ENCODE measurements at places on chromosomes 2 and 18.

- peaks cover 24% of the 10 kb centered on the region for H3K36me3 ChIP-seq
- peaks cover 49% of the 10 kb centered on the region for H3K4me1 ChIP-seq
- H3K27ac ChIP-seq, result peak overlapping the region; percentile 97
These were observed 102.9 kb downstream of the CABLES1 start for GRCh38 chr18:23238152-23238531.

- H3K4me1 ChIP-seq, result no peaks in the 10 kb centered on the region
- no peak overlapping the region for H3K4me3 ChIP-seq
- H3K27me3 ChIP-seq, result no peaks in the 10 kb centered on the region
These were observed 310.9 kb upstream of the COL3A1 start for GRCh38 chr2:188663301-188663700.

DNA sequence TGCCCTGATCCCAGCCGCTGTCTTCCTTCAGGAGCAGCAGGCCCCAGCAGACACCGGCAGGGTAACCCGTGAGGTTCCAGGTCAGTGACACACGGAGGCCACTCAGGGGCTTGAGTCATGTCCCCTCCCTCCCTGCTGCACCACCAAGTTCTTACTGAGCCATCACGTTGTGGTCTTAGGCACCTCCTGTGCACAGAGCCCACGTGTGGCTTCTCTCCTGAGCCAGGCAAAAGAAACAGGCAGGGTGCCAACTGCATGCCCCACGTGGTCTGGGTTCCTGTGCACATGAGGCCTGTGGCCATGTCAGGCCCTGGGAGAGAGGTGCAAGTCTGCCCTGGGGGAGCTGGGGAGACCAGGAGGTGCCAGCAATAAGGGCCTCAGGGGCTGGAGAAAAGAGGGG is 264.8 kb downstream of the KLHL29 start:
- no peaks in the 10 kb centered on the region for H3K4me1 ChIP-seq
- H3K27ac ChIP-seq, result no peak overlapping the region
- H3K27me3 ChIP-seq, result no peaks in the 10 kb centered on the region

- no peaks in the 10 kb centered on the region for H3K27me3 ChIP-seq
- DNase-seq, result no peak
- no peak overlapping the region for H3K4me3 ChIP-seq
- H3K27ac ChIP-seq, result no peak overlapping the region
- no peaks in the 10 kb centered on the region for H3K36me3 ChIP-seq
These were observed 54.9 kb downstream of the MAPRE2 start for GRCh38 chr18:35095983-35096676.

- peaks cover 5% of the 10 kb centered on the region for H3K4me1 ChIP-seq
- no peak for DNase-seq
- no peak overlapping the region for H3K4me3 ChIP-seq
These were observed 395.6 kb downstream of the SPAG16 start for GRCh38 chr2:213679894-213680293.

- no peaks in the 10 kb centered on the region for H3K36me3 ChIP-seq
- no peak overlapping the region for H3K27ac ChIP-seq
- no peaks in the 10 kb centered on the region for H3K27me3 ChIP-seq
- no peak overlapping the region for H3K4me3 ChIP-seq
- no peaks in the 10 kb centered on the region for H3K4me1 ChIP-seq
These were observed 769.8 kb upstream of the GYPC start for GRCh38 chr2:125886153-125886552.

GRCh38 chr18:34880882-34881834 is 160.1 kb upstream of the MAPRE2 start:
- H3K4me3 ChIP-seq, result no peak overlapping the region
- H3K36me3 ChIP-seq, result no peaks in the 10 kb centered on the region
- DNase-seq, result no peak
- H3K27ac ChIP-seq, result no peak overlapping the region
- no peaks in the 10 kb centered on the region for H3K4me1 ChIP-seq

- no peak for DNase-seq
- no peak overlapping the region for H3K4me3 ChIP-seq
- H3K36me3 ChIP-seq, result no peaks in the 10 kb centered on the region
These were observed 167.7 kb downstream of the ZFP36L2 start for GRCh38 chr2:43058726-43059110.

DNA sequence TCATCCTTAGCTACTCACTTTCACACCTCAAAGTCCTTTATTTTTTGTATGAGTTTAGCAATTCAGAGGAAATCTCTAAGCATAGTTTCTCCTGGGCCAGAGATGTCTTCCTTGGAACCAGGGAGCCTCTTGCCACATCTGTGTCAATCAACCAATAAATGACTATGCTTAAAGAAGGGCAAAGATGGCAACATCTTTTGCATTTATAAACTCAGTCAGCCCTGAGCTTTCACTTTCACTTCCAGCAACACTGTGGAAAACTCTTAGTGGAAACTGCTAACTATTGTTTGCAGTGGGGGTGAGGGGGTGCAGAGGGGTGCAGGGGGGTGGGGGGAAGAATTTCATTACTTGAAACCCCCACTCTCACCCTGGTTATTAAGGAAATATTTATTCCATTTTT is 3.4 kb downstream of the ACVR1C start:
- H3K36me3 ChIP-seq, result no peaks in the 10 kb centered on the region
- no peaks in the 10 kb centered on the region for H3K27me3 ChIP-seq
- H3K4me1 ChIP-seq, result peaks cover 21% of the 10 kb centered on the region
- H3K4me3 ChIP-seq, result peak overlapping the region; percentile 22

DNA sequence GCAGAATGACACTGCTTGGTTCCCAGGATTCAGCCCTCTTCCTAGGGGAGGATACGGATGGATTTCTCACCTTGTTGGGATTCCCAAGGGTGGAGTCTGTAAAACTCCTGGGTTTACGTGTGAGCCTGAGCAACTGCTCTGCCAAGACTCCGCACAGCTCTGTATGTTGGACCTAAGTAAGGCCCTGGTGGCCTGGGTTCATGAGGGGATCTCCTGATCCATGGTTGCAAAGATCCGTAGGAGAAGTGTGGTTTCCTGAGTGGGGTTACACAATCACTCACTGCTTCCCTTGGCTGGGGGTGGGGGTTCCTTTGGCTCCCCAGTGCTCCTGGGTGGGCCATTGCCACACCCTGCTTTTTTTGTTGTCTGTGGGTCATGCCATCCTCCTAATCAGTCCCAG is 37.7 kb downstream of the ANKRD12 start:
- no peak overlapping the region for H3K4me3 ChIP-seq
- no peak for DNase-seq
- peaks cover 3% of the 10 kb centered on the region for H3K36me3 ChIP-seq
- no peaks in the 10 kb centered on the region for H3K27me3 ChIP-seq
- no peak overlapping the region for H3K27ac ChIP-seq
- H3K4me1 ChIP-seq, result peaks cover 19% of the 10 kb centered on the region

GRCh38 chr2:10795508-10796046 is 17.0 kb downstream of the PDIA6 start:
- H3K27me3 ChIP-seq, result no peaks in the 10 kb centered on the region
- no peak overlapping the region for H3K4me3 ChIP-seq
- DNase-seq, result no peak
- H3K4me1 ChIP-seq, result peaks cover 47% of the 10 kb centered on the region
- H3K27ac ChIP-seq, result no peak overlapping the region

GRCh38 chr18:43870626-43871025 is 593.3 kb upstream of the SYT4 start:
- no peak overlapping the region for H3K27ac ChIP-seq
- H3K27me3 ChIP-seq, result no peaks in the 10 kb centered on the region
- no peak overlapping the region for H3K4me3 ChIP-seq
- H3K4me1 ChIP-seq, result no peaks in the 10 kb centered on the region
- no peak for DNase-seq
- H3K36me3 ChIP-seq, result no peaks in the 10 kb centered on the region

GRCh38 chr2:213015387-213016165 is 135.8 kb downstream of the IKZF2 start:
- no peak overlapping the region for H3K27ac ChIP-seq
- H3K4me1 ChIP-seq, result no peaks in the 10 kb centered on the region
- peak; percentile 31 for DNase-seq
- no peaks in the 10 kb centered on the region for H3K36me3 ChIP-seq

DNA sequence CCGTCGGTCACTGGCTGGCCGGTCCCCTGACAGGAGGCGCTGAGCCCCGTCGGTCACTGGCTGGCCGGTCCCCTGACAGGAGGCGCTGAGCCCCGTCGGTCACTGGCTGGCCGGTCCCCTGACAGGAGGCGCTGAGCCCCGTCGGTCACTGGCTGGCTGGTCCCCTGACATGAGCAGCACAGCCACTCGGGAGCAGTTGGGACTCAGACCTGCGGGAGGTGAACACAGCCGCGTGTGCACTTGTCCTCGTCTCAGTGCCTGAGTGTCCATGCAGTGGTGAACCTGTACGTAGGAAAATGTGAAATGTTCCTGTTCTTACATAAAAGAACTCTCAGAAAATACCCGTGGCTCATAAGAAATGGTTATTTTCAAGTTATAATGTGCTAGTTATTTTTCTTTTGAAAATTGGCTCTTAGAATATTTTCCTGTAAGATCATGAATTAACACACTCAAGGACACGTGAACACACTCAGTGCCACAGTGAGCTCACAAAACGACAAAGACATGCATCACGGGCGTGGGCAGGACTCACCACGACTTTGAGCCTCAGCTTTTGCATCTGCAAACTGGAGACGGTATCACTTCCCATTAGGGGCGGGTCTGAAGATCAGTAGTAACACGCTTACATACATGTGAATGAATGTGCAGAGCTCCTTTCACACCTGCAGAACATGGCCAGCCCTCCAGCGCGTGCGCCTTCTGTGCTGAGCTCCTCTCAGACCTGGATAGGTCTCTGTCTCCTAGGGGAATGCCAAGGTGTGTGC is 21.1 kb upstream of the NFATC1 start:
- H3K4me3 ChIP-seq, result no peak overlapping the region
- DNase-seq, result no peak
- H3K36me3 ChIP-seq, result no peaks in the 10 kb centered on the region
- H3K27ac ChIP-seq, result no peak overlapping the region
- H3K4me1 ChIP-seq, result no peaks in the 10 kb centered on the region

GRCh38 chr18:23933407-23933806 is 81.1 kb upstream of the TTC39C start:
- no peaks in the 10 kb centered on the region for H3K36me3 ChIP-seq
- no peaks in the 10 kb centered on the region for H3K4me1 ChIP-seq
- H3K27ac ChIP-seq, result no peak overlapping the region

GRCh38 chr2:39419282-39420223 is 17.5 kb downstream of the MAP4K3 start:
- H3K27ac ChIP-seq, result no peak overlapping the region
- H3K4me3 ChIP-seq, result no peak overlapping the region
- H3K36me3 ChIP-seq, result no peaks in the 10 kb centered on the region
- DNase-seq, result no peak
- H3K27me3 ChIP-seq, result no peaks in the 10 kb centered on the region

DNA sequence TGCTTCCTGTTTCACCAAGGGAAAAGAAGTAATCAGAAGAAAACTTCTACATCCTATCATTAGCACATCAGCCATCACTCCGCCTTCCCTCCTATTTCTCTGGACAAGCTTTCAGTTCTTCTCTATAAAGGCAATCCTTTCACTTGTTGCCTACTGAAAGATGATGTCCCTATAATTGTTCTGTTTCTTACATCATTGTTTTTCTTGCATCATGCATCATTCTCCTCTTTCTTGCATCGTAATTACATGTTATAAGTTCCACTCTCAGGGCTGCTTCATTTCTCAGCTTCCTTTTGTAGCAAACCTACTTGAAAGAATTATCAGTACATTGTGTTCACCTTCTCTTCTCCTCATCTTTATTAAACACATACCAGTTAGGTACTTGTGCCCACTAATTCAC is 7.2 kb downstream of the SLC30A6 start:
- no peak overlapping the region for H3K4me3 ChIP-seq
- no peaks in the 10 kb centered on the region for H3K27me3 ChIP-seq
- H3K27ac ChIP-seq, result no peak overlapping the region
- 0 out of 2 replicates have a peak, but pooled peaks cover 1% of the 10 kb centered on the region for H3K4me1 ChIP-seq

GRCh38 chr18:73482901-73483300 is 615.1 kb upstream of the NETO1 start:
- H3K27ac ChIP-seq, result no peak overlapping the region
- H3K4me1 ChIP-seq, result no peaks in the 10 kb centered on the region
- DNase-seq, result no peak

- no peaks in the 10 kb centered on the region for H3K27me3 ChIP-seq
- no peak for DNase-seq
- H3K4me3 ChIP-seq, result no peak overlapping the region
- H3K4me1 ChIP-seq, result 0 out of 2 replicates have a peak, but pooled peaks cover 5% of the 10 kb centered on the region
- no peak overlapping the region for H3K27ac ChIP-seq
- H3K36me3 ChIP-seq, result no peaks in the 10 kb centered on the region
These were observed 2.4 kb downstream of the RBKS start for GRCh38 chr2:27887830-27888229.

DNA sequence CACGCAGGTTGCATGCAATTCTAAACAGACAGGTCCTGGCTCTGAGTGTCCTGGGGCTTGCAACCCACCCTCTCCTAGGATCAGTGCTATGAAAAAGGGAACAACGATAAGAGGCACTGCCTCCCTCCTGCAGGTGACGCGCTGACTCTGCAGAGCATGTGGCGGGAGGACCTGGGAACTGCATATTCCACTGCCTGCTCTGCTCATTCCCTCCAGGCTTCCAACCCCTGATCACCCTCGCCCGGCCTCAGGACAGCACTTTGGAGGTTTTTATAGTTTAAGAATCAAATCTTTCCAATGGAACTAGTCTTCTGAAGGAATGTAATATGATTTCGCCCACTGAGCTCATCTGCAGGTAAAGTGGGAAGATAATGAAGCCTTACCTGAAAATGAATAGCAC is 8.5 kb downstream of the CHST10 start:
- H3K27ac ChIP-seq, result no peak overlapping the region
- no peak for DNase-seq
- H3K4me3 ChIP-seq, result no peak overlapping the region
- H3K36me3 ChIP-seq, result no peaks in the 10 kb centered on the region

DNA sequence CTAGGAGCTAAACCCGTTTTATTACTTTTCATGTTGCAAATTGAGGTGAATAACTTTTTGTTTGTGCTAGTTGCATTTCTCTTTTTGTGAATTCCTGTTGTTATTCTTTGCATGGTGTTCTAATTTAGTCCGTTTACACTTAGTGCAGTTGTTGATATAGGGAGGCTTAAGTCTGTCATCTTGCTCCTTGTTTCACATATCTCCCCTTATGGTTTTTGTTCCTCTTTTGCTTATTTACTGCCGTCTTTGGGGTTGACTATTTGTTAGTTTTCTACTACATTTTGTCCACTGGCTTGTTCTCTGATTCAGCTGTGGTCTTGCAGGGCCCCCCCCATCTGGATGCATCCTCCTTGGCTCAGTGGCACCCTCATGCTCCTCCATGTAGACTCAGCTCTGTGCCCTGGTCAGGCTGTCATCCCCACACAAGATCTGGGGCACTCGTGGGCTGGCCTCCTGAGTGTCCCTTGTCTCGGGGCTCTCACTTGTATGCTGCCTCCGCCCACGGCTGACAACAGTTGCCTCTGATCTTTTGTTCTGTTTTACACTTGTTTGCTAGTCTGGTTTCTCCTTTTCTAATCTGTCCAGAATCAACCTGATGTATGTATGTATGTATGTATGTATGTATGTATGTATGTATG is 42.9 kb upstream of the ASB1 start:
- no peaks in the 10 kb centered on the region for H3K27me3 ChIP-seq
- no peak for DNase-seq
- no peaks in the 10 kb centered on the region for H3K36me3 ChIP-seq
- H3K4me1 ChIP-seq, result no peaks in the 10 kb centered on the region
- H3K4me3 ChIP-seq, result no peak overlapping the region
